GM18507 (cell line): ENCODE measurements at places on chromosomes 5 and 9.
A peak's percentile ranks its signal among the peaks of the same experiment; 100 is the strongest.

GRCh38 chr9:114282507-114282906 lies 40.4 kb upstream of the ORM1 start:
- DNase-seq, result no peak

DNA sequence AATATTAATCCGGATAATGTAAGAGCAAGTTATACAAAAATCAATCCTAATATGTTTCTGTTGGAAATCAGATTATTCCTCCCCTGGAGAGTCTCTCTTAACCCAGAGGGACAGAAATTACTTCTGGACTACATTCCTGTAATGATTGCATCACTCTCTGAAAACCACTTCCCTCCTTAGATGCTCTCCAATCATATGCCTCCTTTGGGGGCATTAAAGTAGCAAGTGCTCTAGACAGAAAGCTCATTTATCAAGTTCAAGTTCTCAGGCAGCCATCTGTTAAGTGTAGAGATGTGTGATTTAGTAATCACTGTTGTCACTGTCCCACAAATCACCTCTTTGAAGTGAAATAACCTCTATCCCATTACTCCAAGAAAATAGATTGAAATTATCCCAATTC lies 247.1 kb downstream of the SLCO4C1 start:
- no peak for DNase-seq

DNA sequence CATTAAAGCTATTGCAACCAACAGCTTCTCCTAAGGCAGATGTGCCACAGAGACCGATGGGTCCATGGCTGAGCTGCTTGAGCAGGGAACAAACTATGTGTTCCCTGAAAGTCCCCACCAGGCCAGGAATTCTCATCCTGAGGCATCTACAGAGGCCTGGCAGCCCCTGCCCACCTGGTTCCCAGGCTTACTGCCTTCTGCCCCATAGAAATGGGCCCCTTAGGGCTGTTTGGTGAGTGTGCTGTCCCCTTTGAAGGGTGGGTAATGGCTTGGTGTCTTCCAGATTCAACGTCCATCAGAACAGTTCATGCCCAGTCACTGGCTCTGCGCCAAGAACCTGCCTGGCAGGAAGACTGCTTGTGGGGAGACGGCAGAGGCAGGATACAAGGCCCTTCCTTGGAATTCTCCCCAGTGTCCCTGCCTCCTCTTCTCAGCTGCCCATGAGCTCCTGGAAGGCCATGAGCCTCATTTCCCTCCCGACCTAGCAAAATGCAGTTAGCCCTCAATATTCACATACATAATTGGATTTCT lies 3.8 kb upstream of the COL27A1 start:
- DNase-seq, result no peak

DNA sequence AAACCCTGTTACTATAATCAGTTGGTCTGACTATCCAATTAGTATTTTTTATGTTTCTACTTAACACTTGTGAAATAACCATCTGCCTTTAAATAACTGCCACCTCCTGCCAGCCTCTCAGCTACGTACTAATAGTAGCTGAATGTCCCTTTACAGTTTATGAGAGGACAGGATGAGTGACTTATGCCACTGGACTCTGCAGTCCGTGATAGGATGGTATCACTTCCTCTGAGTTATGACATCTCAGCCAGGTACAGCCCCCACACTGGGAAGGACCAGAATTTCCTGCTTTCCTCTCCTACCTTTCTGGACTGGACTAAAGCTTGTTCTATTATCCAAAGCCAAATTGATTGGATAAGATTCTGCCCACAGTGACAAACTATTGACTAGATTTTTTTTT lies 102.9 kb downstream of the ZFAND5 start:
- no peak for DNase-seq

DNA sequence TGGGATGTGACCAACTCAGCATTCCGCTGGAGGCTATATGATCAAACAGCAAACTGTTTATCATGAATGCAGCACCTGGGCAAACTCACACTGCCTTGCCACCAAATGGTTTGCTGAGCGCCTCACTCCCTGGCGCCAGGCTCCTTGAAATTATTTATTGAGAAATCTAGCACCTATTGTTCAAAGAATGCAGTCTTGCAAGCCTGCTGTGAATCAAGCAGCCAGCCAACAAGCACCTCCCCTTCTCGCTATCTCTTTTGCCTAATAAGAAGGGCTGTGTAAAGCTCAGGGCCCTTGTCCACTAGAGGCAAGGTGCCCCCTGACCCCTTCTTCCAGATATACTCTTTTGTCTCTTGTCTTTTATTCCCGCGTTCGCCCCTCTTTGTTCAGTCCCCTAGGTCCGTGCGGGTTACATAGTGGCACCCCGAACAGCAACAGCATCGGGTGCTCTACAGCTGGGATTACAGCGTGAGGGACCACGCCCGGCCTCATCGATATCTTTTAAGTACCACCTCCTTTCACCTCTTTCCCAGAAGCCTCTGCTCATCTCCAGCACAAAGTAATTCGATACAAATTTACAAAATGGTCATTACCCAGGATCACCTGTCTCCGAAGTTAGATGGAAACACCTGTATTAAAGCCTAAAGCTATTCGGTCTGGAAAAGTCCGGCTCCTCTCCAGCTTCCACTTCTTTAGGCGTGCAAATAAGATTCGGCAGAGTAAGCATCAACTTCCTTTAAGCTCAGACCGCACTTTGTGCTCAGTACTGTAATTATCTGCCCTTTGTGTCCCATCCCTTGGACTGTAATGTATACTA lies 896 bp downstream of the RIGI start:
- no peak for DNase-seq

GRCh38 chr5:42592401-42593140 lies 164.0 kb upstream of the CCDC152 start:
- DNase-seq, result no peak

GRCh38 chr9:128218518-128219389 lies 15.6 kb downstream of the DNM1 start:
- DNase-seq, result peak; percentile 92

DNA sequence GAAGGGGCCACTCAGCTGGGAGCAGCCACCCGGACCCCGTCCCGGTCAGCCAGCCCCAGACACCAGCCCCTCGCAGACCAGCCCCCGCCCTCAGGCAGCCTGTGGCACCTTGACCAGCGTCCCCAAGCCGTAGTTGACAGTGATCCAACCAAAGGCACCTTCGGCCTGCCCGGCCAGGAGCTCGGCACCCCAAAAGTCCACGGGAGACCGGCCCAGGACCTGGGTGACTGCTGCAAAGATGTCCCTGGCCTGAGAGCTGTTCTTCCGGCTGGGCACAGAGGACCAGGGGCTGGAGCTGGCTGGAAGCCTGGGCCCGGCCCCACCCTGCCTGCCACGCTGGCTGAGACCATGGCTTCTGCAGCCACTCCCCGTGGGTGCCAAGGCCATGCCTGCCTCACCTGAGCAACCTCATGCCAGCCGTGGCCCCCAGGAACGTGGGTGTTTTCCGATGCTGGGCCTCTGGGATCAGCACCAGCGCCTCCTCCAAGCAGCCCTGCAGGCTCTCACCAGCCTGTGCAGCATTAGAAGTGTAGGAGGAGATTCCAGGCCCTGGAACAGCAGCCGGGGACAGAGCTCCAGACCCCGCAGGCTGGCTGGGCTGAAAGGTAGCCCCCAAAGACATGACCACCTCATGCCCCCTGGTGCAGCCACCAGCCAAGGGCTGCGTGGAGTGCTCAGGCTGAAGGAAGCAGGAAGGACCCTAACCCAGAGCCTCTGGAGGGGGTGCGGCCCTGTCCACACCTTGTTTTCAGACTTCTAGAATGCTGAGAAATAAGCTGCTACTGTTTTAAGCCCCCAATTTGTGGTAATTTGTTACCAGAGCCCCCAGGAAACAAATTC lies 4.2 kb downstream of the ENTPD8 start:
- no peak for DNase-seq
